ENCODE measurements at places on chromosomes 2 and 18. TPM values are rescaled to one million over a fixed set of nuclear protein-coding genes. Genes with fewer than 3 reads are reported as not detected.

NMUR1 gene
- not detected for total RNA-seq

CD8B2 gene
- not detected for total RNA-seq

HOXD12 gene
- total RNA-seq, result 0.27 TPM

GRCh38 chr2:15610430-15610952, 18.8 kb downstream of the DDX1 start:
- H3K27me3 ChIP-seq, result no peaks in the 10 kb centered on the region
- H3K4me3 ChIP-seq, result no peak overlapping the region

DNA sequence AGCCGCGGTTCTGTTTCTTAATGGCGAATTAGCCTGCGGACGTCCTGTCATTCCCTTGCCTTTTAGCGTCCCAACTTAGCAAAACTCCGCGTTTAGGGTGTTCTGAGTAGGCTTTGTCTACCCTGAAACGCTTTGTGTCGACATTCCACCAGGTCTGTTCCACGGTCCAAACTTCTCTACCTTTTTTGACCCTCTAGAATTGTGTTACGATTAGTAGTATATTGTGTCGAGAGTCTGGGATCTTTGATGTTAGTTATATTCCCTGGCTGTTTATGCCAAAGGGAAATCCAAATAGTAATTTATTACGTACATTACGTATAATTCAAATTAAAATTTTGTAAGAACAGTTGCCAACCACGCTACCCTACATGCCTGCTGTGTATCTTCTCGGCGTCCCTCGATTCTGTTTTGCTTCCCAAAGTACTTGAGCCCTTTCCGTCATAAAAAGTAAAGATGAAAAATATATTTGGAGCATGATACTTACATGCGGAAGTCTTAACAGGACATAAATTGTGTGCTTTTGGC, 495 bp upstream of the TTC32 start:
- H3K4me1 ChIP-seq, result peaks cover 11% of the 10 kb centered on the region
- H3K36me3 ChIP-seq, result no peaks in the 10 kb centered on the region
- no peak for DNase-seq
- peak overlapping the region; percentile 84 for H3K27ac ChIP-seq

- no peaks in the 10 kb centered on the region for H3K4me1 ChIP-seq
- H3K36me3 ChIP-seq, result peaks cover 35% of the 10 kb centered on the region
- no peak overlapping the region for H3K27ac ChIP-seq
- no peaks in the 10 kb centered on the region for H3K27me3 ChIP-seq
Observed at GRCh38 chr2:96626553-96626942, 11.6 kb downstream of the KANSL3 start.

Data from HCT116 (cell line).